EH (cell line): ENCODE measurements at places on chromosomes 2 and 18.

DNA sequence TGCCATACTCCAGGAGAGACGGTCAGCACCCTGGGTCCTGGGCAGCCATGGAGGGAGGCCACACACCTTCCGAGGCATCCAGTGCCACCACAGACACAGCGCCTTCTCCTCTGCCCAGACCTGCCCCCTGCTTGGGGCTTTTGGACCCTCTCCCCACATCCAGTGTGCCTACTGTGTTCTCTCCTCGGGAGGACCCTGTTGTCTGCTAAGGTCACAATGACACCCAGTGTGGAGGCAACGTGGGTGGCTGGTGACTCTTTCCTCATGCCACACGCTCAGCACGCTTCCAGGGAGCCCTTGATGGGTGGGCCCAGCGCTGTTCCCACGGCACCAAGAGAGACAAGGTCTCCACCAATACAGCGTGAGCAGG is 251.9 kb downstream of the EIPR1 start:
- DNase-seq = no peak

GRCh38 chr18:13451213-13451540 is 232.6 kb downstream of the LDLRAD4 start:
- DNase-seq = no peak

DNA sequence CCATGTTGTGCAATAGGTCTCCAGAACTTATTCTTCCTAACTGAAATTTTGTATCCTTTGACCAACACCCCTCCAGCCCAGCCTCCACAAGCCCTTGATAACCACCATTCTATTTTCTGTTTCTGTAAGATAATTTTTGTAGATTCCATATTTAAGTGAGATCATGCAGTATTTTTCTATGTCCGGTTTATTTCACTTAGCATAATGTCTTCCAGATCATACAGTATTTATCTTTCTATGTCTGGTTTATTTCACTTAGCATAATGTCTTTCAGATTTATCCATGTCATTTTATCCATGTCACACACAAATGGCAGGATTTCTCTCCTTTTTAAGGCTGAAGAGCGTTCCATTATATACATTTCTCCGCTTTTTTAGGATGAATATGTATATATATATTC is 24.4 kb upstream of the ONECUT2 start:
- DNase-seq = no peak

- DNase-seq = no peak
Observed at GRCh38 chr2:106011380-106011779, 182.7 kb downstream of the UXS1 start.

DNA sequence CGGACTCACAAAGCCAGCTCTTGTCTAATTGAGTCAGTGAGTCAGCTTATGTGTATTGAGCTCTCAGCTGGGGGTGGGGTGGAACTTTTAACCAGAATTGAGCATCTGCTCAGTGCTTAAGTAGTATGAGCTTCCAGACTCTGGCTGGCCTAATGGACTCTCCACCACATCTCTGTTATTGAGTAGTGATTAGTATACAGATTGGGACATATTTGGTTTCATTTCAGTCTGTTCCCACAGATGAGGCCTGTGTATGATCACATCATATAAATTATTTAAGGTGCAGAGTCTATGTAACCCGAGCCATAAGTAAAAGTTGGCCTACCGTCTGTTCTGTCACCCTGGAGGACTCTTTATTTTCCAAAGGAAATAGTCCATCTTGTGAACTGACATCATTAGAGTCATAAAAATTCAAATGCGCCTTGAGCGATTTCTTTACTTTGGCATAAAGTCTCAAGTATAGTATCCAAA is 152.1 kb downstream of the THSD7B start:
- DNase-seq = no peak

- DNase-seq = no peak
Observed at GRCh38 chr2:234626566-234627130, 129.8 kb upstream of the ARL4C start.
